CD4-positive, alpha-beta T cell treated with Interleukin-6 at 100 ng/mL for 8 hours (primary cell): ENCODE measurements at places on chromosomes 7 and 10.

GRCh38 chr7:157001920-157002818, 8.3 kb downstream of the MNX1 start:
- no peak for DNase-seq

- no peak for DNase-seq
Observed at GRCh38 chr7:11168650-11169170, 195.0 kb downstream of the PHF14 start.

DNA sequence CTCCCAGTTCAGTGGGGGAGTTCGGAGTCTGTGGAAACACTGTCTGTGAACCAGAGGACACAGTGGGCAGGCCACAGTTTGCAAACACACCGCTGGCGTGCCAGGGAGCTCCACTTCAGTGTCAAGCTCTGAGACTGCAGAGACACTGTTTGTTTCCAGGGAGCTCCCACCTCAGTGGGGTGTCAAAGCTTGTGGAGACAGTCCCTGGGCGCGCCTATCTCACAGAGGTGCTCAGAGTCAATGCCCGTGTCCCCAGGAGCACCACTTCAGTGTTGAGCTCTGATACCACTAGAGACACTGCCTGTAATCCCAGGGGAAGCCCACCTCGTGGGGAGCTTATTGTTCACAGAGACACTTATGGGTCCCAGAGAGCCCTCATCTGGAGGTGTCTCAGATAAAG, 4.3 kb downstream of the MYO1G start:
- DNase-seq: no peak

DNA sequence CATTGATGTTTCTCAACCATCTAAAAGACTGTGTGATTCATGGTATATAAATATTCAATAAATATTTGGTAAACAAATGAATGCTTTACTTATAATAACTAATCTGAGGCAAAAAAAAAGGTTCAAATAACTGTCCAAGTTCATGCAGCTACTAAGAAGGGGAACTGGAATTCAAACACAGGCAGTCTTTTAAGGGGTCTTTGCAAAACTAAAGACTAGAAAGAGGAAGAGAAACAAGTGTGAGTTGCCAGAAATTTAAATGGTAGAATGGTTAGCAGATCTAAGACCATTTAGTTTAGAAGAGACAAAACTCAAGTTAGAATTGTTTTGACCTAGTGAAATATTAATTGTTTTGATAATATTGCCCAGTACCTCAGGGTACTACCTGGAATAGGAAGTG, 642.0 kb upstream of the LRRN3 start:
- no peak for DNase-seq

DNA sequence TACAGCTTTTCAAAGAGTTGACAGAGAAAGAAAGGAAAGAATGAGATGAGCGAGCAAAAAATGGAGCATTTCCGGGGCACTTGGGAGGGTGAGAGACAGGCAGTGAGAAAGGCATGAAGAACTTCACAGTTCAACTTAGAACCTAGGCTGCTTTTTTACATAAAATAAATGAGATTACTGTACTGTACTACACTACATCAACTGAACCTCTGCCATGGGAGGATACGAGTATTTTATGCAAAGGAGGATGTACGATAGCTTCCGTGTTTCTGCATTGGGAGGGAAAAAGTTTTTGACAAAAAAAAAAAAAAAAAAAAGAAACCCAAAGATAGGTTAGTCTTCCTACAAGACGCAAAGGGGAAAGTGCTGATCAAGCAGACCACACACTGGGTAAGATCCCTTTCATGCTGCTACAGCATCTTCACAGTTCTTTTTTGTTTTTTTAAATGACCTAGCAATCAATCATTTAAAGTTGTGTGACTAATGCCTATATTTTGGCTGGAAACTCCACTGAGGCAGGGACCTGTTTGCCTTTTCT, 88.0 kb downstream of the RAPGEF5 start:
- no peak for DNase-seq

- DNase-seq: peak; percentile 86
Observed at GRCh38 chr7:43648473-43649406, 65.8 kb downstream of the STK17A start.

DNA sequence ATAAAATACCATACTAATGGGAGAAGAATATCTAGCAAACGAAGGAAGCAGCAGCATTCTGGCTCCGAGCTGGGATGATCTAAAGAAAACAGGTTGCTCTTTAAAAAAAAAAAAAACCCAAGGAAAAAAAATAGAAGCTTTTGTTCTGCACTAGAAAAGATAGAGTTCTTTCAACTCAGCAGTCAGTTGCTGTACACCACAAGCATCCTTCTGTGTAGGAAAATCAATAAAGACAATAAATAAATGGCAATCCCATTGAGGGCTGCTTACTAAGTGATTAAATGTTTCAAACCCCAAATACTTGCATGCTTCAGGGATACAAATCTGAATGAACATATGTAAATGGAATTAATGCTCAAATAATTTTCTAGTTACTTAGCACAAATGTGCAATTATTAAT, 207.1 kb downstream of the TEX36 start:
- no peak for DNase-seq

- no peak for DNase-seq
Observed at GRCh38 chr7:10824154-10824553, 149.5 kb upstream of the PHF14 start.

DNA sequence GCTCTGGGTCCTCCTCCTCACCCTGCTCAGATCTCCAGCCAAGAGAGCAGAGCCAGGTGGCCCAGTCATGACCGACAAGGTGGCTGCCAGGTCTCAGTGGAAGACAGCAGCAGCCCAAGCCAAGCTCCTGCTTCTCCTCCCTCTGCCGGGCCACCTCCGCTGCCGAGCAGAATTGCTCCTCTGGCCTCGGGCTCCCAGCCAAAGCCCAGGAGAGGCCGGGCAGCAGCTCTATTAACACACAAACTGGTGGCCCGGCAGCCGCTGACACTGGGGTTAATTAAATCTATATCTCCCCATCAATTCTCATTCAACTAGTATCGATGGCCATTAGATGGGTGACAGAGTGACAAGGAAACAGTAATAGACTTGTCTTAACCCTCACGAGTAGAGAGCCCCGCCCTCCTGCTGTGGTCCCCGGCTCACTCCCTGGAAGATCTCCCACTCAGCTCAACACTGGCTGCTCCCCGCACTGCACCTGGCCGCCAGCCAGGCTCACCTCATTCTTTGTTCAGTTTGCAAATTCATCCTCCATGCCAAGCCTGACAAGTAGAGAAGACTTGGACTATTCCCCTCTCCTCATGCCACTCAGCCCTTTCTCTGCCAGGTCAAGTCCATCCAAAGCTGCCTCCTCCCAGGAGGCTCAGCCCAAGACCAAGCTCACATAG, 74.1 kb upstream of the UNC5B start:
- no peak for DNase-seq

DNA sequence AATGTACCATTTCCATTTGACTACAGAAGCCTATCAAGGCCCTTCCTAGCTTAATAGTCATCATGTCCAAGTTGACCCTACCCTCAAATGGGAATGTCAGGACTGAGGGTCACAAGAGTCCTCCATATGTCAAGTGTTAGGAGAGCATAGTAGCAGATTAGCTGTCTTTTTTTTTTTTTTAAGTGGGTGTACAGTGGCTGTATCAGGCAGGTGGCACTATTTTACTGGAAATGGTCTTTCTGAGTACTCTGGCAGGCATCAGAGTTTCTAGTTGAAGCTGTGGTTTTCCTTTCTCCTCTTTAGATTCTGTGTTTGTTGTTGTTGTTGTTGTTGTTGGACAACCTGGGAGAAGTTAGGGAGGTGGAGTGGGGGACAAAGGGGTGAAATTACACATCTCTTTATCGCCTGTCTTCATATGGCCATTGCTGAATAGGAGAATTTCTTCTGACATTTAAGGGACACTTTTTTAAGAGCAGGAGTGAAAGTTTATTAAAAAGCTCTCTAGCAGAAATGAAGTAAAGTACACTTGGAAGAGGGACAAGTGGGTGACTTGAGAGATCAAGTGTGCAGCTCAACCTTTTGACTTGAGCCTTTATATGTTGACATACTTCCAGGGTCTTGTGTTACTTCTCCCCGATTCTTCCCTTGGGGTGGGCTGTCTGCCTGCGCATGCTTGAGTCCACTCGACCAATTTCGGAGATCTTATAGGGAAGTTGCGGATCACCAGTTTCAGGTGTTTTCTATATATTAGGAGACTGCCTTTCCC, 104.1 kb upstream of the FOXP2 start:
- DNase-seq: no peak

DNA sequence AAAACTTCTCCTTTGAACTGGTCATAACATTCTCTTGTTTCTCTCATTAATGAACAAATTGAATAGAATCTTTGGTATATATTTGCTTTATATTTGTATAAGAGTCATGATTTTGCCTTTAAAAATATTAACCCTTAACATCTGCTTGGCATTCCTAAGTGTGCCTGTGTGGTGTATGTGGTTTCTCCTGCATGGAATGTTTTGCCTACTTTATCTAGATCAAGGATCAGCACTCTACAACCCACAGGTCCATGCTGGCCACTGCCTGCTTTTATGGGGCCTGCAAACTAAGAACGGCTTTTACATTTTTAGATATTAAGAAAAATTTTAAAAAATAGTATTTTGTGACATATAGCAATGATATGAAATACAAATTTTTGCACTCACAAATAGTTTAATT, 4.3 kb upstream of the LAMB4 start:
- DNase-seq: no peak

GRCh38 chr10:31947144-31947926, 18.7 kb upstream of the ARHGAP12 start:
- DNase-seq: no peak

GRCh38 chr7:142739923-142740492, 9.3 kb upstream of the PRSS1 start:
- no peak for DNase-seq

DNA sequence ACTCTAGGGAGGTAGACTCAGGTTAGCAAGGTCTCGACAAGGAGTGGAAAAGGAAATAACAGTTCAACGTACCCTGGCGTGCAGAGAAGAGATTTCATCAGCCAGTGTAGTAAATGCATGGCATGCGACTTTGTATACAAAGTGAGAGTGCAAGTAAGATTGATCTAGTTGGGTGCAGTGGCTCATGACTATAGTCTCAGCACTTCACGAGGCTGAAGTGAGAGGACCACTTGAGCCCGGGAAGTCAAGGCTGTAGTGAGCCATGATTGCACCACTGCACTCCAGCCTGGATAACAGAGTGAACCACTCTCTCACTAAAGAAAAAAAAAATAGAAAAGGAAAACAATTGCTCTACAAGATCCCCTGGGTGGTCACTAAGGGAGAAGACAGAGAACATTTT, 528.6 kb downstream of the SORCS1 start:
- no peak for DNase-seq

GRCh38 chr10:49076319-49076718, 39.0 kb downstream of the VSTM4 start:
- DNase-seq: no peak

- DNase-seq: no peak
Observed at GRCh38 chr10:74156919-74157289, 5.9 kb downstream of the ADK start.

GRCh38 chr7:81608748-81609382, 161.0 kb downstream of the HGF start:
- DNase-seq: no peak

DNA sequence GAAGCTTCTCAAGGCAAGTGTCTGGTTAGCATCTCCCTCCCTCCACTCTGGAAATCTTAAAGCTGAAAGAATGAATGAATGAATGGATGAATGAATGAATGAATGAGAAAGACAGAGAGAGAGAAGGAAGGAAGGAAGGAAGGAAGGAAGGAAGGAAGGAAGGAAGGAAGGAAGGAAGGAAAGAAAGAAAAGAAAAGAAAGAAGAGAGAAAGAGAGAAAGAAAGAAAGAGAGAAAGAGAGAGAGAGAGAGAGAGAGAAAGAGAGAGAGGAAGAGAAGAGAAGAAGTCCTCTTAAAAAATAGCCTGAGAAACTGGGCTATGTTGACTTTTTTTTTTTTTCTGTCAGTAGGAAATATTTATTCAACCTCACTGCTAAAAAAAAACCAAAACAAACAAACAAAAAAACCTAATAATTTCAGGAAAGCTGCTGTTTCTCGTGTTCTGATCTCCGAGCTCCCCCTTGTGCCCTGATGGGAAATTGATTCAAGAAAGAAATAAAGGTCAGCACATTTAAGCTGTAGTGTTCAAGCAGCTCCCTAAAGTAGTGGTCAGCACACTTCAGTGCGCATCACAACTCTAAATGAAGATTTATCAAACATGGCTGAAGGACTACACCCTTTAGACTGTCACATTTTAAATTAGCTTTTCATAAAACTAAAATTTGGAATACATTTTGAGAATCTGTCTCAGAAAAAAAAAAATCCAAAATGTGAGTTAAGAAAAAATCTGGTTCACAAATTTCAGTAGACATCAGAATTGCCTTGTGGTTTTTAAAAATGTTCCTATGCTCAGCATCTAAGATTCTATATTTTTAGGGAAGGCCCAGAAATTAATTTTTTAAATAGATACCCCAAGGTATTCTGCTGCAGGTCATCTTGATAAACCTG, 154.3 kb downstream of the ELAPOR2 start:
- no peak for DNase-seq

GRCh38 chr7:27464970-27465369, 197.7 kb downstream of the HIBADH start:
- no peak for DNase-seq

- DNase-seq: no peak
Observed at GRCh38 chr10:27642023-27642589, 103.5 kb downstream of the MKX start.

GRCh38 chr10:131055437-131055836, 256.1 kb downstream of the TCERG1L start:
- DNase-seq: no peak

GRCh38 chr7:116547347-116547746, 22.5 kb downstream of the CAV1 start:
- no peak for DNase-seq

DNA sequence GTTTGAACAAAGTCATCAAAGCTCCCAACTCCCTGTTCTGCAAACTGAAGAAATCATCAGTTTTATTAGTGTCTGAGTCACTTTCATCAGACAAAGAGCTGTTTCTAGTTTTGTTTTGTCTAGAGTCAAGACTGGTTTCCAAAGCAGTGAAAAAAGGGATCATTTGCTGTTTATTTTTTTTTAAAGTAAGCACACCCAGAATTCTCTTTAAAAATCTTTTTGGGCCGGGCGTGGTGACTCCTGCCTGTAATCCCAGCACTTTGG, 972.0 kb upstream of the CELF2 start:
- DNase-seq: no peak

GRCh38 chr10:70461397-70462348, 16.9 kb upstream of the PALD1 start:
- peak; percentile 44 for DNase-seq

- DNase-seq: no peak
Observed at GRCh38 chr7:116812860-116813259, 49.5 kb upstream of the CAPZA2 start.

GRCh38 chr10:93445097-93445960, 36.8 kb downstream of the MYOF start:
- DNase-seq: no peak

GRCh38 chr7:78675511-78675910, 778.0 kb downstream of the MAGI2 start:
- no peak for DNase-seq

GRCh38 chr10:99685597-99685967, 26.3 kb downstream of the ENTPD7 start:
- no peak for DNase-seq

GRCh38 chr7:48390388-48391327, 219.4 kb downstream of the ABCA13 start:
- no peak for DNase-seq
